ENCODE measurements at places on chromosomes 5 and 9. TPM values are rescaled to one million over a fixed set of nuclear protein-coding genes. Genes with fewer than 3 reads are reported as not detected.
A peak's percentile ranks its signal among the peaks of the same experiment; 100 is the strongest.

The ZDHHC11 gene
- 14.5 TPM for total RNA-seq

The PCDHGC5 gene
- 3.0 TPM for total RNA-seq

The ANXA2R gene
- total RNA-seq, result 1.2 TPM

The OR2Y1 gene
- total RNA-seq, result not detected

The SLCO6A1 gene
- 4.4 TPM for total RNA-seq

The CPLANE1 gene
- total RNA-seq, result 25.8 TPM

The DPM2 gene
- total RNA-seq, result 59.1 TPM

The OR1J2 gene
- not detected for total RNA-seq

The OLFM1 gene
- total RNA-seq, result 23.3 TPM

The FAM78A gene
- 4.4 TPM for total RNA-seq

DNA sequence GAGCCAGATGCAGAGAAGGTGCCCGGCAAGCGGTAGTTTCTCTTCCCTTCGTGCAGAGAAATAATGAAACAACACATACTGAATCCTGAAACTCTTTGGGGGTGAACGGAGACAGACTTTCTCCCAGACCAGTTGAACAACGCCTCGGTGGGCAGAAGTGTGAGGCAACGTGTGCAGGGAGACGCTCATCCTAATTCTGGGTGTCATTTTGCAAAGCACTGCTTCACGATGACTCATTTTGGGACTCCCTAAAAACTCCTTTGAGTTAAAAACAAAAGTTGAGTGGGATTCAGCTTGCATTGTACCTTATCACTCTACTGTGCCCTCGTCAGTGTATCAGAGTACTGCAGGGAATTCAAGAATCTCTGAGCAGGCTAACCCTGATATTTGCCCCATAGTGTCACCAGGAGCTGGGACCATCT, 3.5 kb upstream of the NEK6 start:
- no peak overlapping the region for H3K27ac ChIP-seq
- peaks cover 43% of the 10 kb centered on the region for H3K4me1 ChIP-seq
- peaks cover 2% of the 10 kb centered on the region for H3K36me3 ChIP-seq
- H3K27me3 ChIP-seq, result no peaks in the 10 kb centered on the region

DNA sequence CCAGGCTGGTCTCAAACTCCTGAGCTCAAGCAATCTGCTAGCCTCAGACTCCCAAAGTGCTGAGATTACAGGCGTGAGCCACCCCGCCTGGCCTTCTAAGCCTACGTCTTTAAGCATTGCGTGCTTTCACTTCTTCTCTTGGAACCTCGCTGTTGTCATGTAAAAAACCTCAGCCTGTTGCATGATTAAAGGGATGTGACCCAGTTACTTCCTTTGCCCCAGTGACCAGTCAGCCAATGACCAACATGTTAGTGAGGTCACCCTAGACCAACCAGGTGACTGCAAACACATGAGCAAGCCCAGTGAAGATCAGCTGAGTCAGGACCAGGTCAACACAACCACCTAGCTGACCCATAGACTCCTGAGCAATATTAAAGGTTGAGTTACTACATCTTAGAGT, 10.5 kb downstream of the KIF4B start:
- H3K27me3 ChIP-seq, result peaks cover 4% of the 10 kb centered on the region
- no peak for DNase-seq
- no peak overlapping the region for H3K4me3 ChIP-seq

DNA sequence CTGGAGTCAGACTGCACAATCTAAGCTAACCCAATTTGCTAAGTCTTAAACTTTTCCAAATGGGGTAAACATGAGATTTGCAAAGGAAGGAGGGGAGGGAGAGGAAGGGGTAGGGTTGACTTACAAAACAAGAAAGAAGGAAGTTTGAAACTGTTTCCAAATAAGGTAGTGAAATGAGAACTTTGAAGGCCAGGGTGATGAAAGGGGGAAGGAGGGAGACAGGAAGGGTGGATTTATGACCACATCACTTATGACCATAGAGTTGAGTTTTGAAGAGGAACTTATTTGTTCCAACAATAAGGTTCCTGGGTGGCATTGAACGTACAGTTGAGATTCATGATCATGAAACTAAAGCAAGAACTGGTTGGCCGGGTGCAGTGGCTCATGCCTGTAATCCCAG, 72.5 kb upstream of the DAPK1 start:
- no peak overlapping the region for H3K4me3 ChIP-seq
- peaks cover 4% of the 10 kb centered on the region for H3K4me1 ChIP-seq
- peaks cover 11% of the 10 kb centered on the region for H3K27me3 ChIP-seq
- H3K36me3 ChIP-seq, result peaks cover 4% of the 10 kb centered on the region

DNA sequence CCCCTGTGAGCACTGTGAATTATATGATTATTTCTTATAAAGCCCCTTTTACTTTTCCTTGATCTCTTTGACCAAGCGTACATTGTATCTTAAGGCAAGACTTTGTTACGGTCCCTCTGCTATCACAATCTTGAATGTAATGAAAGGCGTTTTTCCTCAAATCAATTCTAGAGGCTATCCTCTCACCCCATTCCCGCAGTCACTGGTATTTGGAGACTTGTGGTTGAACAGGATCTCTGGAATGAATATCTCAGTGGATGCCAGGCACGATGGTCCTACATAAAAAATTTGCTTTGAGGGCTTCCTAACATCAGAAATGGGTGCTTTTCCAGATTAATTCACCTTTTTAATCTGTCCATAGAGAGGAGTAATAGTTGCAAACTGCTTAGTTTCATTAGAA, 151.4 kb upstream of the PAPPA start:
- H3K27me3 ChIP-seq, result no peaks in the 10 kb centered on the region
- H3K4me3 ChIP-seq, result no peak overlapping the region
- no peaks in the 10 kb centered on the region for H3K36me3 ChIP-seq
- no peak overlapping the region for H3K27ac ChIP-seq

GRCh38 chr5:165201771-165202518, 1696.5 kb downstream of the MAT2B start:
- DNase-seq, result no peak
- no peaks in the 10 kb centered on the region for H3K36me3 ChIP-seq
- H3K27me3 ChIP-seq, result no peaks in the 10 kb centered on the region
- no peak overlapping the region for H3K27ac ChIP-seq

DNA sequence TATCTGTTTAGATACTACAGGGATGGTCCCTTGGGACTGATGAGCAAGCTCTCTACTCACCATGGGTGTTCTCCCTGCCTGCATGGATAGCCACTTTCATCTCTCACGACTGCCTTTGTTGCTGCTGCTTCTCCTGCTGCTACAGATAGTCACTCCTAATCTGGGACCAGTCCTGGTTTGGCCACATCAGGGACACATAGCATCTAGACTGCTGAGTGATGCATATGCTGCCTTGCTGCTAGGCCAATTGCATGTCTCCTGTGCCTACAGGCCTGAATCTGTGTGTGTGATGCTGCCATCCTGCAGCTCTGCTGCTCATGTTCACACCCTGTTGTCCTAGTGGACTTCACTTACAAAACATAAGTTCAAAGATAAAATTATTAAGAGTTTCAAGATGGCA, 297.1 kb downstream of the HCN1 start:
- H3K4me1 ChIP-seq, result no peaks in the 10 kb centered on the region
- no peaks in the 10 kb centered on the region for H3K27me3 ChIP-seq
- DNase-seq, result no peak
- no peaks in the 10 kb centered on the region for H3K36me3 ChIP-seq
- H3K27ac ChIP-seq, result peak overlapping the region; percentile 52

DNA sequence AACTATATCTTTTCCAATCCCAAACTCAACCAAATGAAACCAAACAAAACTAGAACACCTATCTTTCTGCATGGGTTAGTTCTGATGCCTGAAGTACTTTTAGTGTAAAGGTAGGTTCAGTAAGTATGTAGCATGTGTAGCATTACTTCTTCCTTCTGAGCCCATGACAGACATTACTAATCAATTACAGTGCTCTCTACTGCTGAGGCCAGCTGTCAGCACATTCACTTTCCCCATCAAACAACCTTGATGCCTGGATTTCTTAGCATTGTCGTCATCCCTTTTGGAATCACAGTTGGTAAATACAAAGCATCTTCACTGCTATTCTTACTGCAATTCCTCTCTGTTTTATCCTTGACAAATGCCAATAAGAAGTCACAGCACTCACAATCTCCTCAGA, 103.2 kb downstream of the PTTG1 start:
- no peak for DNase-seq
- no peak overlapping the region for H3K27ac ChIP-seq
- peaks cover 5% of the 10 kb centered on the region for H3K4me1 ChIP-seq
- no peaks in the 10 kb centered on the region for H3K36me3 ChIP-seq

GRCh38 chr5:173057062-173057924, 1.1 kb downstream of the CREBRF start:
- H3K4me1 ChIP-seq, result peaks cover 22% of the 10 kb centered on the region
- H3K27me3 ChIP-seq, result peaks cover 11% of the 10 kb centered on the region
- peak; percentile 98 for DNase-seq
- H3K4me3 ChIP-seq, result peak overlapping the region; percentile 99

- DNase-seq, result no peak
- H3K27ac ChIP-seq, result no peak overlapping the region
- H3K36me3 ChIP-seq, result peaks cover under 1% of the 10 kb centered on the region
- H3K4me1 ChIP-seq, result peaks cover under 1% of the 10 kb centered on the region
Observed at GRCh38 chr5:66628561-66628960, 32.4 kb downstream of the MAST4 start.

GRCh38 chr5:142500227-142500905, 175.5 kb upstream of the SPRY4 start:
- H3K4me3 ChIP-seq, result no peak overlapping the region
- no peak overlapping the region for H3K27ac ChIP-seq
- H3K27me3 ChIP-seq, result no peaks in the 10 kb centered on the region
- peaks cover 3% of the 10 kb centered on the region for H3K36me3 ChIP-seq

DNA sequence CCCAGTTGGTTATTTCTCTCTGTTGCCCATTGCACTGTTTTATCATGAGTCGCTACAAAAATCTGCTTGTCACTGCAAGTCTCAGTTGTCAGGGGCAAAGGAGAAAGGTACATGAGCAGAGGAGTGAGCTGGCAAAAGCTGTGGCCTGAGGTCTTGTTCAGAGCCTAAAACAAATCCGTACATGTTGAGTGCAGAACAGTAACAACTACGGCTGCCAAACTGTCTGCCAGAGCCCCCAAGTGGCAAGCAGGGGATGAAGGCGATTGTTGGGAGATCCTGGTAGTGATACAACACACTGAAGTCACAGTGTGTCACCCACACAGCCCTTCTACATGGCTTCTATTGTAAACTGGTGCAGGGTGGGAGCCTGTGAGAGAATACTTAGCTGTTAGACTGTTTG, 50.9 kb downstream of the BRINP1 start:
- no peak overlapping the region for H3K27ac ChIP-seq
- peaks cover 7% of the 10 kb centered on the region for H3K4me1 ChIP-seq

DNA sequence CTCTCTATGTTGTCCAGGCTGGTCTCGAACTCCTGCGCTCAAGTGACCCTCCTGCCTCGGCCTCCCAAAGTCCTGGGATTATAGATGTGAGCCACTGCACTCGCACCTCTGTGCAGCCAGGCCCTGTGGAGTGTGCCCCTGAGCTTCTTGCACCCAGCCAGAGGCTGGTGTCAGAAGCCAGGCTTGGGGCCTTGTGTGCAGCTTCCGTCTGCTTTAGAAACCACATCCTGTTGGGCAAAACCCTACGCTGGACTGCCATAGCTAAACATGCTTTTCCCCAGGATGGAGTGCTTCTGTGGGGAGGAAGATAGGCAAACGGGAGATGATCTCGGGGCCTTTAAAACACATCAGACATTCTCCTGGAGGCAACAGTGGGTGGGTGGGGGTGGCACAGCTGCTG, 40.1 kb downstream of the PRRT1B start:
- peaks cover 6% of the 10 kb centered on the region for H3K36me3 ChIP-seq
- no peaks in the 10 kb centered on the region for H3K4me1 ChIP-seq
- H3K4me3 ChIP-seq, result no peak overlapping the region
- no peaks in the 10 kb centered on the region for H3K27me3 ChIP-seq

DNA sequence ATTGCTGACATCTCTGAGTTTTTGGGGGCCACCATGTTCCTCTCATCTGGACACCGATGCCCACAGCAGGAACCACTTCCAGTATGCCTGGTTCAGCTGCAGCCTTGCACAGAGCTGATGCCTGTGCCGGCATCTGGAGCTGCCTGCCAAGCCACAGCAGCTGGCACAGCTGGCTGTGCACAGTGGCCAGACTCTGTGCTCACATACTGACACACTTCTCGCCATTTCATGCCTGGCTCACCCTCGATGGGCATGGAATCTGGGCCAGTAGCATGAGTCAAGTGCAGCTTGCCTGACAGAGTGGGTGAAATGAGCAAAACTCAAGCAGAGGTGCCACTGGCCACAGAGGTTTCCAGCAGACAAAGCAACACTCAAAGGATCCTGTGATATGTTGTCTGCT, 863.4 kb downstream of the DNAH5 start:
- no peak for DNase-seq
- no peaks in the 10 kb centered on the region for H3K36me3 ChIP-seq
- H3K27me3 ChIP-seq, result no peaks in the 10 kb centered on the region
- H3K4me3 ChIP-seq, result no peak overlapping the region
- no peak overlapping the region for H3K27ac ChIP-seq

- H3K27ac ChIP-seq, result no peak overlapping the region
- H3K4me1 ChIP-seq, result peaks cover 45% of the 10 kb centered on the region
- peak overlapping the region; percentile 58 for H3K4me3 ChIP-seq
- H3K27me3 ChIP-seq, result no peaks in the 10 kb centered on the region
- H3K36me3 ChIP-seq, result no peaks in the 10 kb centered on the region
Observed at GRCh38 chr9:122261469-122261881, 3.2 kb downstream of the RBM18 start.

DNA sequence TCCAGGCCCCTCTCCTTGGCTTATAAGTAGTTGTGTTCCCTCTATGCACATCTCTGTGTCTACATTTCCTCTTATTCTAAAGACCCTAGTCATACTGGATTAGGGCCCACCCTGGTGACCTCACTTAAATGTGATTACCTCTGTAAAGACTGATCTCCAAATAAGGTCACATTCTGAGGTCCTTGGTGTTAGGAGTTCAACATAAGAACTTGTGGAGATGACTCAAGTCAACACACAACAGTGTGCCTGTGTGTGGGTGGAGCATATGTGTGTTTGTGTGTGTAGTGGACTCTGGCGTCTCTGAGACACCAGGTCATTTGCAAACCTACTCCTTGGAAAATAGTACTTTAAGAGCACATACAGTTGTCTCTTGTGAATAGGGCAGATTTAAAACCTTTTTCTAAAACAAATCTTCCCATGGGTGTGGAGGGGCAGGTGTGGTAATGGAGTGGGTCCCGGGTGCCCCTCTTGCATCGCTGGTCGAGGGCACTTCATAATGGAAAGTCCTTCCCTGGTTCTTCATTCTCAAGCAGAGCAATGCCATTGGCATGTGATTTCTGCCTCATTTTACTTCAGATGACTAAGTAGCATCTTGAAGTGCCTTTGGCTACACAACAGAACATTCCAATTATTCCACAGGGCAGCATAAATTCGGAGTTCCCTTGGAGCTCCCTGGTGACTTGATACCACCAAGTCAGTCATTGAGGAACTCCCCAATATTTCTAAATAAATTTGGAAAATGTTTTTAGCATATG, 84.4 kb downstream of the C9orf152 start:
- DNase-seq, result no peak
- peaks cover 61% of the 10 kb centered on the region for H3K4me1 ChIP-seq
- H3K27me3 ChIP-seq, result no peaks in the 10 kb centered on the region
- H3K4me3 ChIP-seq, result peak overlapping the region; percentile 36
- no peaks in the 10 kb centered on the region for H3K36me3 ChIP-seq
- peak overlapping the region; percentile 69 for H3K27ac ChIP-seq

- no peak overlapping the region for H3K27ac ChIP-seq
- H3K27me3 ChIP-seq, result no peaks in the 10 kb centered on the region
- no peaks in the 10 kb centered on the region for H3K36me3 ChIP-seq
- no peak for DNase-seq
- no peak overlapping the region for H3K4me3 ChIP-seq
Observed at GRCh38 chr5:34523387-34523726, 132.8 kb upstream of the RAI14 start.

- H3K27me3 ChIP-seq, result peaks cover 3% of the 10 kb centered on the region
- H3K27ac ChIP-seq, result no peak overlapping the region
- H3K4me1 ChIP-seq, result no peaks in the 10 kb centered on the region
- no peak for DNase-seq
- no peak overlapping the region for H3K4me3 ChIP-seq
Observed at GRCh38 chr9:18499062-18499461, 25.1 kb downstream of the ADAMTSL1 start.

Measured in neural crest cell (in vitro differentiated cells).